IMR-90 (cell line): ENCODE measurements at places on chromosomes 16 and 17. TPM values are rescaled to one million over a fixed set of nuclear protein-coding genes. Genes with fewer than 3 reads are reported as not detected.

DNA sequence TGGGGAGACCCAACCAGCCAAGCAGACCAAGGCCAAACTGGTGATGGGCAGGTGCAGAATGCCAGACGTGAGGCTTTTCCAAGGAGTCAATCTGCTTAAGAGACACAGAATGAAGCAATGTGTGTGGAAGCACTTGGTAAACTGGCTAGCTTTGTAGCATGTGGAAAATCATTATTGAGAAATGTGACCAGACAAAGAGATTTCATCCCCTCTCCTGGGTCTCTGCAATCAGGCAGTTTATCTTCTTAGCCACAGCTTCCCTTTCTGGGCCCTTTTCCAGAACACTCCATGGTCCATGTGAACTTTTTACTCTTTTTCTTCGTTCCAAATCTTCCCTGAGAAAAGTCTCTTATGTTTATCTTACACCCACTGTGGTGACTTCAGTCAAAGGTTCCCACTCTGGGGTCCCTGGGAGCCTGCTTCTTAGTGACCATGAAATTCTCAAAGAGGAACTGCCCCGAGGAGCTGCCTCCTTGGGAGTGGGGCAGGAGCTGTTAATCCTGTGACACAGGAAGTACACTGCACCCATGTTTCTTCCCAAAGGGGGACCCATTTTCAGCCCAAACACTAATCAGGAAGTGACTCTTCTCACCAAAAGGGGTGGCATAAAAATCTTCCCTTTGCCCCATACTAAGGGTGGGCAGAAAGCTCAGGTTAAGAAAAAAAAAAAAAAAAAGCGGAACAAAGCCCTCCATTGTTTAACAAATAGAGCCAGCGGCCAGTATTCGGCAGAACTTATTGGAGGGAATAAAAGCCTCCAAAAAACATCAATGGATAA, 346.2 kb upstream of the ASIC2 start:
- no peak for DNase-seq

DNA sequence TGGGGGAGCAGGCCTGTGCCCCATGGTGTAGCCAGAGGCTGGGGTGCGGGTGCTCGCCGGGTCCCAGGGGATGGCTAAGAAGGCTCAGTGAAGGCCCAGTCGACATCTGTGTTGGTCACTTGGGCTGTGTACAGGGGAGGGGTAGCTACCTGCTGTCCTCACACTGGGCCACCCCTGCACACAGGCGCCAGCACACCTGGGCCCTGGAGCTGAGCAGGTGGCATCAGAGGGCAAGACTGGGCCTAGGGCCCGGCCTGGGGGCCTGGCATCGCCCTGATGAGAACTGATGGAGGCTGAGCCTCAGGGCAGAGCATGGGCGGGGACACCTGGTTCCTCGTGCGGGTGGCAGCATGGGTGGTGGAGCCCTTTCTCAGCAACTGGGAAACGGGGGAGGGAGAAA, 870 bp upstream of the CTRB2 start:
- DNase-seq = no peak

- no peak for DNase-seq
Observed at GRCh38 chr17:64145375-64145750, 15.4 kb upstream of the ERN1 start.

DNA sequence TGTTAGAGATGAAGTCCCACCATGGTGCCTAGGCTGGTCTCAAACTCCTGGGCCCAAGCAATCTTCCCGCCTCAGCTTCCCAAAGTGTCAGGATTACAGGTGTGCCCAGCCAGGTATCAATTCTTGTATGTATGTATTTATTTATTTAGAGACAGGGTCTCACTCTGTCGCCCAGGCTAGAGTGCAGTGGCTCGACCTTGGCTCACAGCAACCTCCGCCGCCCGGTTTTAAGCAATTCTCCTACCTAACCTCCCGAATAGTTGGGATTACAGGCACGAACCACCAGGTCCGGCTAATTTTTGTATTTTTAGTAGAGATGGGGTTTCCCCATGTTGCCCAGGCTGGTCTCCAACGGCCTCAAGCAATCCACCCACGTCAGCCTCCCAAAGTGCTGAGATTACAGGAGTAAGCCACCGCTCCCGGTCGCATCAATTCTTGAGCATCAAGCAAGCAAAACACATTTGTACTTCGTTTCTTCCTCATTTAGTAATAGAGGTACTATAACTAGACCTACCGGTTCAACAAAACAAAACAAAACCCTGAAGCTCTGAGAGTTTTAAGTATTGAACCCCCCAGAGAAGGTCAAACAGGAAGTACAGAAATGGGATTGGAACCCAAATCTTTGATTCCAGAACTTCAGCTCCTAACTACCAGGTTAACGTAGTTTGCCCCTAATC, 1.0 kb upstream of the ZNF500 start:
- peak; percentile 13 for DNase-seq

Gene CA7
- total RNA-seq = not detected in 2 replicates

GRCh38 chr16:68236137-68236825, 354 bp upstream of the ESRP2 start:
- DNase-seq = no peak

DNA sequence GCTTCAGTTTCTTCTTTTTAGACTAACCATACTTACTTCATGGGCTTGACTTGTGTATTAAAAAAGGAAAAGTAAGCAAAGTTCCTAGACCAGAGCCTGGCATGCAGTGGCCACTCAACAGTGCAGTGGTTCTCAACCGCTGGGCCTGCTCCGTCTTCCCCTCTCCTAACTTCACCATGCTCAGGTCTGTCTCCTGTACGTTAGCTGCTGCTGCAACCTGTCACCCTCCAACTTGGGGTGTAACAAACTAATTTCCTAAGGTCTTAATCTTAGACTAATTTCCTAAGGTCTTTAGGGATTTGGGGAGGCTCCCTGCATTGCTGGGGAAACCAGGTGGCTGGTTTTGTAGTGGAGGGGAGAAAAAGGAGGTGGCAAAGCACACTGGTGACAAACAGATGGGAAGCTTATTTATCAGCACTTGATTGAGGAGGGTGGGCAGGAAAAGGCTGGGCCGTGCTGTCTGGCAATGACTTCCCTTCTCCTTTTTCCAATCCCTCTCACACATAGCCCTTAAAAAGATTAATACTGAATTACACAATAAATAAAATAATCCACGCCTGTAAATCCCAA, 2.2 kb upstream of the ARL4D start:
- no peak for DNase-seq

DNA sequence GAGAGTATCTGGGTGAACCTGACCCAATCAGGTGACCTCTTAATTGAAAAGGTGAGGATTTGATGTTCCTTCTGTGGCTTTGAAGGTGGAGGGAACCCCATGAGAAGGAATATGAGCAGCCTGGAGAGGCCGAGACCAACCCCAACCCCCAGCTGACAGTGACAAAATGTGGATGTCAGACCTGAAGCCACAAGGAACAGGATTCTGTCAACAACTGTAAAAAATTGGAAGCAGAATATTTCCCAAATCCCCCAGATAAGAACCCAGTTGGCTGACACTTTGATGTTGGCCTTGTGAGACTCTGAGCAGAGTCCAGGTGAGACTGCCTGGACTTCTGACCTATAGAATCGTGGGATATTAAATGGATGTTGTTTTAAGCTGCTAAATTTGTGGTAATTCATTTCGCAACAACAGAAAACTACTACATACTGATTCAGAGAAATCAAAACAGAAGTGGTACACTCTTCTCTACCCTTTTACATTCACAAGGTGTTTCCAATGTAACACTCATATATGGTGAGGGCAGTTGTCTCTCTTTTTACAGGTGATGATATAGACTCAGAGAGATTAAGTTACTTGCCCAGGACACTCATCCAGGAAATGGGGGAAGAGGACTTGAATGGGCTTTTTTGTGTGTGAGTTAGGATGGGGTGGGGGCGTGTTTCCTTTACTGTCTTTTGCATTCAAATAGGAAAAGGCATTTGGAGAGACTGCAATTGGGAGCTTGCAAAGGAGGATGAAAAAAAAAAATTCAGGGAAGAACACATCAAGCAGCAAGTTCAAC, 29.8 kb upstream of the SALL1 start:
- DNase-seq = no peak

DNA sequence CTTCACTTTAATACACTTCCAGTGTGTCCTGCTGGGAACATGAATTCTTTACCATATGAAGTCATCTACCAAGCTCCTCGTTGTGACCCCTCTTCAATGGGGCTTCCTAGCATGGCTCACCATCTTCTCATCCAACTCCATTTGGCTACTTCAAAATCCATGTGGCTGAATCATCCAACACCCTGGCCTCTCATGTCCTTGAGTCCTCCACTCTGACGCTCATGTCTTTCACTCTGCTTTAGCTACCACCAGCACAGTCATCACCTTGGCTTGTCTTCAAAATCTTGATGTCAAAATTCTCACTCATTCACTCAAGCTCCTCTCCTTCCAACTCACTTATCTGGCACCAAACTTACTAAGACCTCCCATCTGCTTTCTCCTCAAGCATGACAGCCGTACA, 35.8 kb downstream of the AMFR start:
- DNase-seq = peak; percentile 100

Gene PIK3R5
- total RNA-seq = not detected in 2 replicates

Gene SPPL2C
- not detected in 2 replicates for total RNA-seq

Gene ZPBP2
- total RNA-seq = not detected in 2 replicates

DNA sequence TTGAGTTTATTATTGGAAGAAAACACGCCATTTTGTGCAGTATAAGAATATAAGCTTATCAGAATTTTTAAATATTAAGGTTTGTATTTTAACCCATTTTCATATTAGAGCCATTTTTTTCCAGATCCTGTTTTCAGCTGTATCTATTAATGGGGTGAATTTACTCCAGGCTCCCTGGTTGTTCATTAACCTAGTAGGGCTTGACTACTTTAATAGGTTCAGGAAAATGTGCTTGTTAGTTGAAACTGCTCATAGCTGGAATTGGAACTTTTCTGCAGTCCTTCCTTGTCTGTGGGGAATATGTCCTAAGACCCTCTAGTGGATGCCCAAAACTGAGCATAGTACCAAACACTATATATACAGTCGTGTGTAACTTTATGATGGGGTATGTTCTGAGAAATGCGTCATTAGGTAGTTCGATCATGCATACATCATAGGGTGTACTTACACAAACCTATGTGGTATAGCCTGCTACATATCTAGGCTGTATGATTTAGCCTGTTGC, 28.0 kb downstream of the NFAT5 start:
- no peak for DNase-seq

GRCh38 chr17:83149761-83150251, 70.4 kb downstream of the METRNL start:
- DNase-seq = peak; percentile 40

DNA sequence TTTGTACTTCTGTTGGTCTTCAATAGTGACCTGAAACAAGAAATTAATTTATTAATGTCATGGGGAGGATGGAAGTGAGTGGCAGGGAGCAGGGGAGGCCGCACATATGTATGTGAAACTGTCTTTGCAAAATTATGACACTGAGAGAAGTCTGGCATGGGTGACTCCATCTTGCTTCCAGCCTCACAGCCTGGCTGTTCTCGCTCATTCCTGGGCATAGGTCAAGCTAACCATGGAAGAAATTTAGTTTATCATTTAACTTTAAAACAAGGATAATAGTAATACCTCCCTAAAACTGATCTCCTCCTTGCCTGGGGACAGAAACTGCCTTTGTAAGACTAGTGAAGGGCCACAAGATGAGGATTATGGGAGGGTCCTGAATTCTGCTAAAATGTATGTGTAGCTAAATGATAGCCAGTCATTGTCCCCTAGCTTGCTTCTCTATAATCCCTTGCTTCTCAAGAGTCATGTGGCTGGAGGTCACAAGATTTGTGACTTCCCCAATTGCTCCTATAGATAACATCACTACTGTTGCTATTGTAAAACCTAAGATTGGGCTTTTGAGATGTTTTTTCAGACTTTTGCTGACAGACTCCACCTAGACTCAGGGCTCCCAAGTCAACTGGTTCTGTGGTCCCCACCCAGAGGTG, 126.0 kb downstream of the HS3ST3A1 start:
- DNase-seq = no peak

Gene EVPL
- total RNA-seq = not detected in 2 replicates

- DNase-seq = no peak
Observed at GRCh38 chr16:27768651-27769272, 218.8 kb downstream of the KATNIP start.

DNA sequence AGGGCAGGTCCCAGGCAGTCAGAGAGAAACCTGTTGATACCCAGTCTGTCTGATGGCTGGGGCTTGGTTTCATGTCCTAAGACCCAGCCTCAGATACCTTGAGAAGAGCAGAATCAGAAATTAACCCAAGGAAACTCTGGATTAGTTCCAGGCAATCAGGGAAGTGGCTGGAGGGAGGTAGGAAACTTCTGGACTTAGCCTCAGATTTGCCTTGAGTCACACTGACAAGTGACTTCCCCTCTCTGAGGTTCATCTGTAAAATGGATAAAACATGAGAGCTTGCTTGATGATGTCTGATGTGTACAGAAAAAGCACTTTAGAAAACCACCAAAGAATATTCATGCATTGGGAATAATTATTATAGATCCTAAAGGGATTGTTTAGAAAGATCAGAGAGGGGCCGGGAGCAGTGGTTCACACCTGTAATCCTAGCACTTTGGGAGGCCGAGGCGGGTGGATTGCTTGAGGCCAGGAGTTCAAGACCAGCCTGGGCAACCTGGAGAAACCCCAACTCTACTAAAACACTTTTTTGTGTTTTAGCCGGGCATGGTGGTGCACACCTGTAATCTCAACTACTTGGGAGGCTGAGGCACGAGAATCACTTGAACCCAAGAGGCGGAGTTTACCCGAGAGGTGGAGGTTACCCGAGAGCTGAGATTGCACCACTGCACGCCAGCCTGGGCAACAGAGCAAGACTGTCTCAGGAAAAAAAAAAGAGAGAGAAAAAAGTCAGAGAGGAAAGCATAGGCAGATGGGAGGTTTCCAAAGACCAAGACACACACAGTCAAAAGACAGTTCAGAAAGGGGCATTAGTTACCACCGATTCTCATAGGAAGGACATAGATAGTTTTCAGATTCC, 3.8 kb downstream of the CIITA start:
- no peak for DNase-seq

- peak; percentile 12 for DNase-seq
Observed at GRCh38 chr17:4881761-4882555, 17.4 kb upstream of the C17orf107 start.

GRCh38 chr16:74774223-74775139, at the start of gene FA2H:
FA2H (minus strand) TSS chr16:74774820; CDS start chr16:74774755, 65 bp downstream.
- DNase-seq = peak; percentile 23

GRCh38 chr17:74474043-74474792, 7.8 kb downstream of the CD300A start:
- DNase-seq = no peak

GRCh38 chr17:40486522-40487370, 14.7 kb downstream of the TNS4 start:
- peak; percentile 87 for DNase-seq

Gene OVCA2
- total RNA-seq = 38.7 and 42.2 TPM in 2 replicates
